ENCODE measurements at places on chromosomes 1 and 21.

GRCh38 chr1:101394041-101394440 lies 157.2 kb downstream of the S1PR1 start:
- no peak for DNase-seq

DNA sequence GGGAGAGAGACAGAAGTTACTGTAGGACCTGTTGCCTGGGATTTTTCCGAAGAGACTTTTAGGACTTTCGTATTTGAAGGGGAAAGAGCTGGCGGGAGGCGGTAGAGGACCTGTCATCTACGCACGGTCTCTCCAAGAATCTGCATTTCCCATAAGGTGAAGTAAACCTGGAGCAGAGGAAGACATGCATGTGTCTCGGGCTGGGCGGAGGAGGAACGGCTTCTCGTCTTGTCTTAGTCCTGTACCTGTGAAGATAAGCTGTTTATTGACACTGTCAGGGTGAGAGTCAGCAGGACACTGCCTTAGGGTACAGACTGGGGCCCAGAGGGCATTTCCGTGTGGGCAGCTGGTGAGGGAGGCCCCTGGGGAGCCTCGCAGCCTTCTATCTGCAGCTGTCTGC lies 123.4 kb upstream of the COL6A1 start:
- peak; percentile 59 for DNase-seq

- no peak for DNase-seq
Measured at GRCh38 chr21:25425156-25425555, 182.1 kb downstream of the MRPL39 start.

DNA sequence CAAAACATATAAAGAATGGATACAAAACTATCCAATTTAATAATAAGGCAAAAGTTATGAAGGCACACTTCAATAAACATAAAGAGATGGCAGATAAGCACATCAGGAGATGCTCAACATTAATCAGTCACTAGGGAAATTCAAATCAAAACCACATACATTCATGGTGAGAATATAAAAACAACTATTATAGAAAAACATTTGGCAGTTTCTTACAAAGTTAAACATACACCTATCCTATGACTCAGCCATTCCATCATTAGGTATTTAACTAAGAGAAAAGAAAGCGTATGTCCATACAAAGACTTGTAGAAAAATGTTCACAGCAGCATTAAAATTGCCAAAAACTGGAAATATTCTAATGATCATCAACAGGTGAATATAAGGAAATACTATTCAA lies 44.3 kb downstream of the KIFAP3 start:
- DNase-seq: no peak

DNA sequence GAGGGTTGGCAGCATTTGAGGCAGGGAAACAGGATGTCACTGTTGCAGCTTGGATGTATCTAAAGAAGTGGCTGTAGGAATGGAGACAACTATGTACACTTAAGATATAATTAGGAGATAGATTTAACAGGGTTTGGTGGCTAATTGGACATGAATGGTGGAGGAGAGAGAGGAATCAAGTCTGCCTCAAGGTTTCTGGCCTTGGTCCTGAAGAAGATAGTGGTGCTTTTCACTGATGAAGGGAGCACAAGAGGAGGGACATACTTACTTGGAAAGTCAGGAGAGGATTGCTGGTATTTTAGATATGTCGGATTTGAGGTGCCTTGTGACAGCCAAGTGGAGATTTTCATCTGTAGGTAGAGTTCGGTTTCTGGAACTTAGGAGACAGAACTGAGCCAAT lies 123.9 kb downstream of the ST6GALNAC3 start:
- DNase-seq: no peak

DNA sequence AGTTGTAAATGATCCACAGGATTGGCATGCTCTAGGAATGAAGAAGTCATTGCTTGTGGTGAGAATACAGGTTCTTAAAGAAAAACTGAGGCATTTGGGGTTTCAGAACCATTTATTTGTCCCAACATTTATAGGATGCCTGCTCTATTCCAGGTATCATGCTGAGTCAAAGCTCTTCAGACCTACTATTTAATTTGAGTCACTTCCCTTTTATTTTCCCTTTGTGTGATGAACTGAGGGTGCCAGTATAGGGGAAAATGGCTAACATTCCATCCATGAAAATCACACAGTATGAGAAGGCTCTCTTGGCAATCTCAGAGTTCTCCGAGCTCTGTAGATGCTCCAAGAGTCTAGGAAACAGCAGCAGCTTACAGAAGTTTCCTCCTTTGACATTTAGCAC lies 110.4 kb downstream of the RNF220 start:
- DNase-seq: no peak

DNA sequence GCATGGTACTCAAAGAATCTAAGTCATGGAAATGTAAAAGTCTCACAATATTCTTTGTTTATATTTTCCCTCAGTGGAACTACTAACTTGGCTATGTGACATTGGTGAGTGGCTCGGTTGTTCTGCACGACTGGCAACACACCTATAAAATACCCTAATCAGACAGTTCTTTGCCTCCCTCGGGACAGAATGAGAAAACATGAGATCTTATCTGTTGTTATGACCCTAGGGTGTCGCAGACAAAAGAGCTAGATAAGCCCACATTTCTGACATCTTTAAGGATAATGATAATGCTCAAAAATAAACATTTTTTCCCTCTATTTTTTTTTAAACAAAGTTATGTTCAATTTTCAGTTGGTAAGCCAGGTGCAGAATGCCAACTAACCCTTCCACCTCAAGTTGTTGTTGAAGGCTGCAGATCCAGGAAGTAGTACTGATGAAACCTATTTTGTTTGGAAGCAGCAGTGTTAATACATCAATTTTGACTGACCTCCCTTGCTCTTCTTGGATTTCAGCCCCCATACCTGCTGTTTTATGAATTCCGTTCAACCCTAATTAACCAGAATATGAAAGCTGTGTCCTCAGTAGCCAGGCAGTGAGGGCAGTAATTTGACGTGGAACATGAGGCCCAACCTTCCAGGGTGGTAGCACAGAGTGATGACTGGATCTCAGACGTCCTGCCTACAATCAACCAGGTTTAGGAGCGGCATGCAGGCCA lies 108.7 kb upstream of the DUSP10 start:
- no peak for DNase-seq

GRCh38 chr1:207402744-207403143 lies 51.4 kb upstream of the CR2 start:
- DNase-seq: no peak

GRCh38 chr1:190274721-190275120 lies 202.9 kb downstream of the BRINP3 start:
- no peak for DNase-seq

DNA sequence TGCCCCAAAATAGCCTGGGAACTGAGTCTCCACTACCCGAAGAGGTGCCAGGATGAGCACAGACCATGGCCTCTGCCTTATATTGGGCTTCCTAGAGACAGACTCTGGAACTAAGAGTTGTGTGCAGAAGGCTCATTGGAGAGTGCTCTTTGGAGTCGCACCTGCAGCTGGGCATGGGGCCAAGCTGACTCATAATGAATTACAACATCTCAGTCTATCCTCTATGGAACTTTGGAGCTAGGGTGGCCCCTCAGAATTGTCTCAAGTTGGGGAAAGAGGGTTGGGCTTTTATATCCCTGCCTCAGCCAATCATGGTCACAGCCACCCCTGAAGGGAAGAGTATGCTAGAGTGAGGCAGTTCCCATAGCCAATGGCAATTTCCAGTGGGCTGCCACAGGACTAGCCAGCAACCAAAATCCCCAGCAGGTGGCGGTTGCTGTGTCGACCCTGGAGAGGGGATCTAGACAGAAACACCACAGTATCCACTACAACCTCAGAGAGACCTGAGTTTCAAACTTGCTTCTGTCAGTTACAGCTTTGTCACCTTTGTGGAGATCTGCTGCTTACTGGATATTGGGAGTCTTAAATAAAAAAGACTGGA lies 93.8 kb downstream of the DMRTA2 start:
- no peak for DNase-seq

- no peak for DNase-seq
Measured at GRCh38 chr1:19941206-19941568, 17.8 kb upstream of the PLA2G2E start.

DNA sequence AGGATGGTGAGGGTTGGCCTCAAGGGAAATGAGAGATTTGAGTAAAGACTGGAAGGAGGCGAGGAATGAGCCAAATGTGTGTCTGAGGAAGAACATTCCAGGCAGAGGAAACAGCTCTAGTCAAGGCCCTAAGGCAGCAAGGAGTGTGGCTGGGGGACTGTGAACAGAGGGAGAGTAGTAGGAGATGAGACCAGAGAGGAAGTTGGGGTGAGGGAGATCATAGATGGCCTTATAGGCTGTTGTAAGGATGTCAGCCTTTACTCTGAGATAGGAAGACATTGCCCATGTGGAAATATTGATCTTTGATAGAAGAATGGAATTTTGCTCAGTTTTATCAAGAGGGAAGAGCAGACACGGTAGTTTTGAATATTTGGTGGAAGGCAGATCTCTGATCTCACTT lies 55.2 kb upstream of the ARTN start:
- DNase-seq: no peak

DNA sequence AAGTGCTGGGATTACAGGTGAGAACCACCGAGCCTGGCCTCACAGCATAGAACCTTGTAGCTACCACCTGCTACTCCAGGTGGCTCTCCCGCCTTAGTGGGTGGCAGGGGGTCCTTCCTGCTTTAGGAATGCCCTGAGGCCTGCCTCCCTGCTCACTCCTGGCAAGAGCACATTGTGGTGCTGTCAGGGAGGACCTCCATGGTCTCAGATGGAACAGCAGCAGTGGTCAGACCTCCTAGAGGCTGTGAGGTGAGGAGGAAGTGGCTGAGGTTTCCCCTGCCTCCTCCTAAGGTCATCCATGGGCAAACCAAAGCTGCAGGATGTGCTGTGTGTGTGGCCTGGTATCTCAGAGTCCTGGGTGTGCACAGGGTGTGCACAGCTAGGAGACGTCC lies 6.7 kb downstream of the SOX13 start:
- DNase-seq: no peak

GRCh38 chr1:208528578-208529240 lies 284.5 kb upstream of the PLXNA2 start:
- no peak for DNase-seq

GRCh38 chr1:243977094-243977493 lies 74.0 kb upstream of the ZBTB18 start:
- no peak for DNase-seq

DNA sequence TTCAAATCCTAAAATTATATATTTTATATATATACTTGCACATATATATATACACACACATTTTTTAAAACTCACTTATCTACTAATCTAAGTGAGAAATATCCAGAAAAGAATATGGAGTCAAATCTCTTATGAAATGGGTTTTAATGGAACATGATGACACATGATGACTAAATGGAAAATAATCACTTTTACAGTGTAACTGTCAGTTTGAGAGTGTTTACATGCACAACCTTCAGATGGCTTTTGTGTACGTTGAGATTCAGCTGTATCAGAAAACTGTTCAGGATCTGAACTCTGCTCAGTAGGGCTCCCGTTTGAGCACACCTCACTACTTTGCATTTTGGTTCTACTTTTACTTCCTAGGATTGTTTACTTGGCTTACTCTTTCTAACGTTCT lies 189.8 kb downstream of the DNAH14 start:
- no peak for DNase-seq

DNA sequence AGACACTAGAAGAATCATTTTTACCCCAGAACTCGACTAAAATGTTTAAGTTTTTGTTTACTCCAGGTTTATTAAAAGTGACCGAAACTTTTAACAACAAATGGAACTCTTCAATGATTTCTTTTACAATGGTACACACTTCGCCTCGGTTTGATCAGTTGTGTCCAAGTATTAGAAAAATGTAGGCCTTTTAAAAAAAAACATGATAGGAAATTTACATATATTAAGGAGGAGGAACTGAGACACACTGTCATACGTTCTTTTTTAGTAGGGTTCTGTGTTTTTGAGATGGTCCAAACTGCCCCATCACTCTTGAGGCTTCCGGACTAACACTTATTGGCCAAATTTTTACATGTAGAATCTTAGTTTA lies 1.3 kb downstream of the PRDM2 start:
- DNase-seq: no peak

DNA sequence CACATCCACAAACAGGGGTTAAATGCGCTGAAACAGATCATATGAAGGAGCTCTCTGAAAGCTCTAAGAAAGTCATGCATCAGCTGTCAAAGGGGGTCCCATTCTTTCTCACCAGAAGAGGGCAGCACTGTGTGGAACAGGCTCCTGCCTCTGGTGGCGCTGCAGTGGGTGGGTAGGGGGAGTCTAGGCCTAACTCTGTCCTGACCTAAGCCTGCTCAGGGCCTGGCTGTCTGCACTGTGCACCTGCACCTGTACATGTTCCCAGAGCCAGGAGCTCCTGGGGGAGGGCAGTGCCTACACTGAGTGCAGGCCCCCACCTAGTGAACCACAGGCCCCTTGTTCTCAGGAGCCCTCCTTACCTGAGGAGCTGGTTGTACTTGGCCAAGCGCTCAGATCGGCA lies 16.0 kb downstream of the ENO1 start:
- no peak for DNase-seq

- no peak for DNase-seq
Measured at GRCh38 chr1:47926461-47926999, 70.7 kb downstream of the TRABD2B start.

DNA sequence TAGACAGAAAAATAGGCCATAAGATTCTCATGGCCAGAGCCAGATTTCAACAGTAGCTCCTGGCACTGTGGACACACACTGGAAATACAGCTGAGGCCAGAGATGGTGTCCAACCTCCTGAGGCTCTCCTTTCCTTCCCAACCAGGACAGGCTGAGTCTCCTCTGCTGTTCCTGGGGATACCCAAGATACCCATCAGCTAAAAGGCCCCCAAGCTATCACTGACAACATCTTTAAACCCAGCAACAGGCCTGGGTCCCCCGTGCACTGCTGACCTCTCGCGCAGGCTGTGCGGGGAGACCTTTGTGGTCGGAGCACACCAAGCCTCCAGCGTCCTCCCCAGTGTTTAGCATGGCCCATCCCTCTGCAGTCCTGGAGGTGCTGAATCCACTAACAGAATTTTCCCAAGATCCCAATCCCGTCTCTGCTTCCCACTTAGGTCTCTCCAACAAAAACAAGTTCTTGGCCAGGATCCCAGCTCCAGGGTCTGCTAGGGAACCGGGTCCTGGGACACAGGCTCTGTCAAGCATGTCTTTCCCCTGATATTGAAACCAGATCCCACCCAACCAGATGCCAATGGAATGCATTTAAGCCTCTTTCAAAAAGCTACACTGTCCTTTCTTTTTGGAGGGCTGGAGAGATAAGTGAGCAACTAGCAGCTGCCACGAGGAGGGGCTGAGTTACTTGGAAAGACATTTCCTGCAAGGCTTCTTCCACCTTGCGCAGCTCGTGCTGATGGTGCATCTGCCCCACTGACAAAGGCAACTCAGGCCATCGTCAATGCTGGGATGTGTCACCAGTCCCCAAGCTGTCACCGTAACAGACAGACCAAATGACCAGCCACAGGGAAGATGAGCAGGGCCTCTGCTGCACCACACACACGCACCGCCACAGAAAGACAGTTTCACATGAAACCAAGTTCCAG lies 73.2 kb downstream of the BCAR3 start:
- no peak for DNase-seq

- DNase-seq: no peak
Measured at GRCh38 chr1:113013823-113014222, 57.8 kb upstream of the SLC16A1 start.

- no peak for DNase-seq
Measured at GRCh38 chr1:181438013-181438412, 45.3 kb upstream of the CACNA1E start.
